Activated naive CD8-positive, alpha-beta T cell treated with anti-CD3 and anti-CD28 coated beads for 36 hours (primary cell): ENCODE measurements at places on chromosomes 4 and X. TPM values are rescaled to one million over a fixed set of nuclear protein-coding genes. Genes with fewer than 3 reads are reported as not detected.

SLC9A7 gene
- 12.4 TPM for total RNA-seq

DNA sequence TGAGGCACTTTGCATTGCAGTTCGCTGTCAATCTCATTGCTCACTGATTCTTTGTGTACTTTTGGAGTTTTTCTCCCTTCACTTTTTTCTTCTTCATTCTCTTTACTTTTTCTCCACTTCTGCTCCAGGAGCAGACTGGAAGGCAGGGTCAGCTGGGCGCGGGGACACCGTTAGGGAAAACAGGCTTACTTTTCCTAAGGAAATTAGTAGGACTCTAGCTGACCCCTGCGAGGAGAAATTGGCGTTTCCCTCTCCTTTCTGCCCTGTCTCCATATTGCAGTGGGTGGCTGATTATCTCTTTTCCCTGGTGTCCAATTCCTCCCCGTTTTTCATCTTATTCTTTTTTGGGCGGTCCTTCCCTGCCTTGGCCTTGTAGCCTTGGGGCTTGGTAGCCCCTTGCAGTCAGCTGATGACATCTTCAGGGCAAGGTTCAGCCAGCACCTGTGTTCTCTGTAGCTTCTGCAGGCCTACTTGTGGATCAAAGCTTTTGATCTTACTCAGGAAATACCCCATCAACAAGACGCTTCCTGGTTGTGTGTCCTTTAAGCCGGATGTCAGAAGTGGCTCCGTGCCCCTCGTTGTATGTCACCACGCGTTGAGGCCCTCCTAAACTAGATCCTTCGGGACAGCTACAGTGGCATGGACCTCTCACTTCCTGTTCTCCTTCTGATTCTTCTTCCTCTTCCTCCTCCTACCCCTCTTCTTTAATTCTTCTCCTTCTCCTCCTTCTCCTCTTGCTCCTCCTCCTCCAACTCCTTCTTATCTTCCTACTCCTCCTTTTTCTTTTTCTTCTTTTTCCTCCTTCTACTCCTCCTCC is 36.1 kb downstream of the NBDY start:
- no peak for DNase-seq

DNA sequence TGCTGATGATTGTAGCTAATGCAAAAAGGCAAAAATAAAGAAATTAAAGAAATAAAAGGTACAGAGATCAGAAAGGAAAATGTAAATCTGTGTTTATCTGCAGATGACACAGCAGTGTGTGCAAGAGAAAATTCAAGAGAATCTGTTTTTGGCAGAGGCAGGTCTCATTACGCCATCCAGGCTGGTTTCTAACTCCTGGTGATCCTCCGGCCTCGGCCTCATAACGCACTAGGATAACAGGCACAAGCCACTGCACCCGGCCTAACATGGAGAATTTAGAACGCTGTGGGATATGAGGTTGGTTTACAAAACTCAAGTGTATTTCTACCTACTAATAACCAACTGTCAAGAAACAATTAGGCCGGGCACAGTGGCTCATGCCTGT is 29.4 kb downstream of the CTBP1 start:
- DNase-seq, result no peak

GRCh38 chrX:23811108-23811651 is 28.2 kb downstream of the SAT1 start:
- no peak for DNase-seq
